ENCODE measurements at places on chromosomes 5 and 9.

DNA sequence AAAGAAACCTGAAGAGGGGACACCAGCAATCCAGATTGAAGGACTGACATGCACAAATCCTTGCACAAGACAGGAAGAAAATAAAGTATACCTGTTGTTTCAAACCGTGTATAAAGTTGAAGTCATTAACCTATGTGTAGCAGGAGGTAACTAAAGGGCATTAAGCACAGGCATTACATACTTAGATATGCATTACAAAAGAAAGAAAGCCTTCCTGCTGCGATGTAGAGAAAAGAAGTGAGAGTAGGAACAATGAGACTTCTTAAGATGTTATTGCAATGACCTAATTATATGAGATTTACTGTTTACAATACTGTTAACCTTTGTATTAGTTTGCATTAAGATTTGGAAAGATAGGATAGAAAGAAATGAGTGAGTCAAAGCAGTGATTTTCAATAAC, 308.9 kb upstream of the PTPRD start:
- DNase-seq: no peak

DNA sequence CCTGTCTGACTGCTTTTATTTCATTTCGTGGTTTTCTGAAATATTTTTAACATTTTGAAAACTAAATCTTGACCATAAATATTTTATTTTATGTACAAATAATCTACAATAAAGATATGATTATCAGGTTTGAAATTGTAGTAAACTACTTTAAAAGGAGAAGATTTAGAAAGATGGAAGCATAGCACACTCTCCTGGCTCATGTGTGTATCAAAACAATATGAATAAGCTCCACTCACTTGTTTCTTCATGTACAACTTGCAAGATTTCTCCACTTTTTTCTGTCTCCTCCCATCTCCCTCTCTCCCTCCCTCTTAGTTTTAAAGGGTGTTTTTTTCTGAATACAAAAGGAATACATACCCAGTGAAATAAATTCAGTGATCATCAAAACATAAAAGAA, 15.4 kb upstream of the VPS13A start:
- DNase-seq: no peak

DNA sequence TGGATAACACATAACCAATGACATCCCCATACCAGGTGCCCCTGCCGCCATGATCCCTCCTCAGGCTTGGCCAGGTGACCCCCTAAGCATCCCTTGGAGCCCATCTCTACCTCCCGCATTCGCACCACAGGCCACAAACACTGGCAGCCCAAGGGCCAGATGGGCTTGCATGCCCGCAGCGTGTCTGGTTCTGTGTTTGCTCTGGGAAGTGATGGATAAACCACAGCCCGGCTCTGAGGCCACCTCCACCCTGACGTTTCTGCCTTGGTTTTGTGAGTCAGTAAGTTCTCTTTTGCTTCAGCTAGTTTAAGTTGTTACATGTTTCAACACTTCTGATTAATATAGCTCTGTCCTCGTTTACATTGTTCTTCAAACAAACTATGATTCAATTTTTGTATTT, 172.4 kb upstream of the PHYKPL start:
- DNase-seq: peak; percentile 18

- DNase-seq: no peak
These were observed 33.2 kb upstream of the IL7R start for GRCh38 chr5:35823347-35824098.

DNA sequence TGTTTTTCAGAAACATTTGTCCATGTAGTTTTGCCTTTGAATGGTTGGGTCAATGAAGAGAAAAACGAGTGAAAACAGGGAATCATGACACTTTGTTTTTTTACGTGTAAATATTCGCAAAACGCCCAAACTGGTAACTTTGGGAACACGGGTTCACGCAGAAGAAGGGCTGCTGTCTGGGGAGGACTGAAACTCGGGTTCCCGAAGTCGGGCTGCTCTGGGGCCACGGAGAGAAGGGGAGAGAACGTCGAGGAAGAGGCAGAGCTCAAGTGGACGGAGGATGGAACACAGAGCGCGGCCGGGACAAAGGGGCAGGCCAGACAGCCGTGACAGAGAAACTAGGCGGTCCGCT, 478 bp upstream of the SETD9 start:
- DNase-seq: no peak

GRCh38 chr5:53416144-53416738, 64.2 kb upstream of the FST start:
- DNase-seq: no peak
